ENCODE measurements at places on chromosomes 3 and 15.

DNA sequence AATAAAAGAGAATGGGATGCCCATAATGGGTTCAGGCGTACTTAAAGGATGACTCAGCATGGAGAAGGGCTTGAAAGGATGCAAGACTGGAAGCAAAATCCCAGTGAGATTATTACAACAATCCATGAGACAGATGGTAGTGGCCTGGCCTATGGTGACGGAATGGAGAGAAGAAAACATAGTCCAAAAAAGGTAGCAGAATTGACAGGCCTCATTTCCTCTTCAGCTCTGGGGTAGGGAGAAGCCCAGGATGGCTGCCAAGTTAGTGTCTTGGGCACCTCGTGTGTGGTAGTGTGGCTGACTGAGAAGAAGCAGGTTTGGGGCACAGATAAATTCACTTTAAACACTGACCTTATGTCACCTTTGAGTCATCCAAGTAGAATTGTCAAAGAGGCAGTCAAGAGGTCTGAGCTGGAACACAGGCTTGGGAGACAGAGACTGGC lies 18.1 kb downstream of the MB21D2 start:
- DNase-seq: no peak

- no peak for DNase-seq
Observed at GRCh38 chr3:47227678-47228077, 54.9 kb downstream of the KIF9 start.

DNA sequence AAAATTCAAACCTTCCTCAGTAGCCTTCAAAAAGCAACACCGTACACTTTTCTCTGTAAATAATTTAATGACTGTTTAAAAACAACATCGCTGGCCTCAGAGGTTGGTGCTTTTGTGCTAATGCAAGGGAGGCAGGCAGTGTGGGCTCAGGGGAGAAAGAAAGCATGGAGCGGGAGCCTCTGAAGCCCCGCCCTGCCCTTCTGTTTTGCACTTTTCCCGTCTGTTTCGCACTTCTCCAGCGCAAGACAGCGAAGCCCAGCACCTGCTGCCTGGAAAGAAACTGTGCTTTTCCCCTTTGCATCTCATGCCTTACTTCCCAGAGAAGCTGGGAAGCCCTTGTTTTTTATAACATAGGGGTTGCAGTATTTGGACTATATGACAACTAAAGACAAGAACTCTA lies 23.1 kb downstream of the TRPM1 start:
- no peak for DNase-seq

GRCh38 chr3:21894459-21895340 lies 143.7 kb upstream of the ZNF385D start:
- no peak for DNase-seq

GRCh38 chr3:143084856-143085731 lies 34.5 kb upstream of the CHST2 start:
- no peak for DNase-seq

GRCh38 chr3:153462545-153462944 lies 300.5 kb downstream of the RAP2B start:
- no peak for DNase-seq

- DNase-seq: no peak
Observed at GRCh38 chr3:43506644-43507043, 115.2 kb downstream of the ANO10 start.

GRCh38 chr3:70647094-70647493 lies 334.7 kb upstream of the MDFIC2 start:
- no peak for DNase-seq

DNA sequence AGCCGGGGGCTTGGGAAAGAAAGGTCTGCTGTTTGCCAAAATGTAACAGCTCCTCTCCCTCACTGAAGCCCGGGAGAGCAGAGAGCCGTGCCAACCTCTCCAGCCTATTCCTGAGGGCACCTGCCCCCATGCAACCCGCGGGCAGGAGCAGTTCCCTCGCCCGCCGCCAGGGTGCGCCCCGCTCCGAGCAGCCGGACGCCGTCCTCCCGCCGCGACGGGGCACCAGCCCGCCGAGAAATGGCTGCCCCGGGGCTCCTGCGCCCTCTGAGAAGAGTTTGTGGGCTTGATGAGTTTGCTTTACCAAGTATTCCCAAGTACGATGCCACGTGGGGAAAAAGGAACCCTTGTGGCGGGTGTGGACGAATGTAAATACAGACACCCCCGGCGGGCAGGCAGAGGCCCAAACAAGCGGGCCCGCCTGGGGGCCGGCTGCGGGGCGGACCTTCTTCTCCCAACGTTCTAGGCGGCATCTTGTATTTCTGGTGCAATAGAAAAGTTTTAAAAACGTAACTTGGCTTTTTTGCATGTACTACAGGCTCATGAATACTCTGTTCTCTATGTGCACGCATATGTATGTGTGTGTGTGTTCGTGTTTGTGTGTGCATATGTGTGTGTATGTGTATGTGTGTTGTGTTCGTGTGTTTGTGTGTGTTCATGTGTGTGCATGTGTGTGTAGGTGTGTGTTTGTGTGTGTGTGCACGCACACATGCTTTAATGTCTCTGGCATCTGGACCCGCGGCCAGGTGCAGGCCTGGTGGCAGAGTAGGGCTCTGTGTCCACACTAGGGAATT lies 162.9 kb downstream of the CHSY1 start:
- DNase-seq: peak; percentile 64

DNA sequence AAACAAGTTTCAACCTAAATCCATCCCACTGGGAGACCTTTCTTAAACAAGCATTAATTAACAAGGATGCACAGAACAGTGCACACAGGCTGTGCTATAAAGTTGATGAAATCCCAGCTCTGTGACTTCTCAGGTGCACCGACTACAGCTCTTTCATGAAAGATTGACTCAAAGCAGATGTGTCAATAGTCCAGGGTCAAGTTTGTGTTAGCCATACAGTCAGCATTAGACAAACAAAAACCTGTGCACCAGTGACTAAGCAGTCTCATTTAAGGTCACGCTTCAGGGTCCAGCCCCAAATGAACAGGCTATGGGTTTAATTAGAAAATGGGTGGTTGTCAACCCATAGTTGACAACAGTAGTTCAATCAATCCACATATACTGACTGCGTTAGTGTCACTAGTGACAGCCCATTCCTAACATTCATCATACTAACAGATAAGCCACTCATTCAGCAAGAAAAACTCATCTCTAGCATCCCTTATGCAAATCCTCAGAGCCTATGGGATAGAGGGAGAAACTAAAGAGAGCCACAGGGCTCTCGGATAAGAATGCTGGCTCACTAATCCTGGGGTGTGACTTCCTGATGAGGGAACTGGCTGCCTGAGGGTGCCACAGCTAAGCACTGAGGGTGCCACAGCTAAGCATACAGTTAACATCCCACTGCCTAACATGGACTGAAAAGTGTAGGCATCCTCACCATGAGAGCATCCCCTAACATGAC lies 84.1 kb downstream of the WNT5A start:
- DNase-seq: no peak

DNA sequence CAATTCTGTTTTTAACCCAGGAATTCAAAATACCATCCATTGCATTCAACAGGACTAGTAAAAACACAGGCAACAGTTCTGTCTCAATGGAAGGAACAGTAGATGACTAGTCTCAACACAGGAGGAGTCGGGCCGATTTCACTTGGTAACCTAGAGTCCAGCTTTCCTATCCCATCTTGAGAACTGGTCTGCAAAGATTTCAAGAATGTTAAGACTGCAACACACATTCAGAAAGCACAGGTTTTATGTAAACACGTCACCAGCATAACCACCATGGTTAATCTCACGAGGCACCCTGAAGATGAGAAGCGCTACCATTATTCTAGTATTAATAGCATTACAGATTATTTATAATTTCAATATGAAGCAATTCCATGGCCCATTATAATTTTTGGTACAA lies 22.0 kb downstream of the UQCC5 start:
- DNase-seq: no peak

- DNase-seq: no peak
Observed at GRCh38 chr3:76820481-76820880, 219.4 kb upstream of the ROBO2 start.

GRCh38 chr3:172751175-172751704 lies 714 bp downstream of the ECT2 start:
- no peak for DNase-seq

DNA sequence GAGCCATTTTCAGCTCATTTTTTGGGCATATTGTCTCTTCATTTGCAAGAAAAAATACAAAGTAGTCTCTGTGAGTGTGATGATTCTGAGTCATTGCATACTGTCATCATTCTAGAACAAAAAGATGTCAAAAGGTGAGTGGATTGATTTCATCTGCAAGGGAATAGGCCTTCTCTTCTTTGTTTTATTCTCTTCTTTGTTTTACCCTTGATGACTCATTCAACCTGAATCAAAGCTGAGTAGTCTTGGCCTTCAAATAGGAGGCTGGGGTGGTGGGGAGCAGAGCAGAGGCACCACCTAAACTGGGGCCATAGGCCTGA lies 25.4 kb downstream of the CYP19A1 start:
- no peak for DNase-seq

DNA sequence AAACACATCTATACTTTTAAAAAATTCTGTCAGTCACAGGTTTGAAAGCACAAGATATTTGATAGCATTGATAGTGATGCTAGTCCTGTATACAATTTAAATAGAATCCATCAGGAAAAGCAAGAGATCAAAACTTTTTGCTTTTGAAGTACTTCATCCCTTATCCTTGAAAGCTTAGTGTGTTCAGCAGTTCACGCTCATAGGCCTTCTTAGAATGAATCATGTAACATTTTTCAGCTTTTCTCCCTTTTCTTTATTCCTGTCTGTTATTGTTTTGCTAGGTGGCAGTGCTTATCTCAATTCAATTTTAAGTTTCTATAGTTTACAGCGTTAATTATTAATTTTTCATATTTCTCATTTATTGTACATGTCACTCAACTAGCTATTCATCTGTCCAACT lies 69.1 kb downstream of the FGF7 start:
- DNase-seq: no peak

DNA sequence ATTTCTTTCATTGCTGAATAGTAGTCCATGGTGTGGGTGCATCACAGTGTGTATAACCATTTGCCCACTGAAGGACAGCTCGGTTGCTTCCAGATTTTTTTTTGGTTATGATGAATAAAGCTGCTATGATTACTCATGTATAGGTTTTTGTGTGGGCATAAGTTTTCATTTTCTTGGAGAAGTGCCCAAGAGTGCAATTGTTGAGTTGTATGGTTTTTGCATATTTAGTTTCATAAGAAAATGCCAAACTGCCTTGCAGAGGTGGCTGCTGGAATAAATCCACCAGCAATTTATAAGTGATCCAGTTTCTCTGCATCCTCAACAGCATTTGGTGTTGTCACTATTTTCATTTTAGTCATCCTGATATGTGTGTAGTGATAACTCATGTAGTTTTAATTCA lies 8.4 kb upstream of the SPESP1 start:
- no peak for DNase-seq

- no peak for DNase-seq
Observed at GRCh38 chr15:100109486-100110035, 232.2 kb downstream of the ADAMTS17 start.

DNA sequence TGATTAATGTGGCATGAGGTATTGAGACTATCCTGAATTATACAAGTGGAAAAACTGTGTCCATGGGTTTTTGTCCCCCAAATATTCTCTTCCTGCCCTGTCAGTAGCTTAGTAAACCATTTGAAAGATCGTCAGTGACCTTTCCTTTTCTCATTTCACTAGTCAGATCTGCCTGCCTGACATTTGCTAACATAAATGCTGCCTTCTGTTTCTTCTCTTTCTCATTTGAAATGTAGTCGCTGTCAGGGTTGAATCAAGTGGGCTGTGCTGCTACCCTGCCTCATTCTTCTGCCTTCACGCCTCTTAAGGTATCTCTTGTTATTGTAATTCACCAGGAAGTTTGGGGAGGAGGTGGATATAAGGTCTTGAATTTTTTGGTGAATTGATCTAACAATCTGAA lies 67.5 kb downstream of the LRCH3 start:
- no peak for DNase-seq

- DNase-seq: no peak
Observed at GRCh38 chr3:90055666-90056065, 948.2 kb downstream of the EPHA3 start.

All from D721Med (cell line).